GM12878 (cell line): ENCODE measurements at places on chromosomes 12 and 14.

- no peak for DNase-seq
These were observed 2.8 kb downstream of the SLC2A13 start for GRCh38 chr12:40103043-40103442.

DNA sequence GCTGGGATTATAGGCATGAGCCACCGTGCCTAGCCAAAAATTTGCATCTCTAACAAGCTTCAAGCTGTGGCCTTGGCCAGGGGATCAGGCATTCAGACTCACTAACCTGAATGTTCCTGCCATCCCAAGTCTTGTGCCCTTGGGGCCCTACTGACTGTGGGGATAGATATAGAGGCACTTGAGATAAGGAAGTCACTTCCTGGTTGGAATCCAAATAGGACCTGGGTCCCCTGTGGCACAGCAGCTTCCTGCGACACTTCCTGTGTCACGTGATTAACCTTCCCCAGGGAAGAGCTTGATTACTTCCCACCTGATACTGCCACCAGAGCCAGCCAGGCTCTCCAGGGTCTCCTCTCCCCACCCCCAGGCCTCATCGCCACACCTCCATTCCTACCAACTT is 128.2 kb downstream of the BCL11B start:
- no peak for DNase-seq

- no peak for DNase-seq
These were observed 165.7 kb downstream of the SRGAP1 start for GRCh38 chr12:64010069-64010686.

GRCh38 chr12:115354007-115354890 is 670.3 kb upstream of the TBX3 start:
- DNase-seq = peak; percentile 21

GRCh38 chr12:121033625-121034349 is 5.3 kb downstream of the OASL start:
- peak; percentile 38 for DNase-seq
